ENCODE measurements at places on chromosomes 7 and 10.

GRCh38 chr10:47409171-47409865, 25.2 kb upstream of the ZNF488 start:
- DNase-seq, result no peak

DNA sequence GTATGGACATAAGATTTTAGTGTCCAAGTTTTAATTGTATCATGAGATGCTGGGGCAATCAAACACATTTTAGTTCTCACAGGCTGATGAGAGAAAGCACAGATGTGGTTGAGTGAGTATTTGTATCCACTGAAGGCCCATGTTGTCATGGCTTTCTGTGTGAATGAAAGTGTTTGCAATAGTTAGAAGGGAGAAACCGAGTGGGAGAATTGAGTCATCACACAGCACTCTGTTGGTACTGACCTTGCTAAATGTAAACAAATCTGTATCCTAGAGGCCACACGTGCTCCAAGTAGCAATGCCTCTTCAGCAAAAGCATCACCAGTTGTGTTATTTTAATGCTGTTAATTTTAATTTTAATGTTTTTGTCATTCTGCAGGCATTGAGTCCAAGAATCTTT, 121.2 kb downstream of the EMX2 start:
- DNase-seq, result no peak

- no peak for DNase-seq
Measured at GRCh38 chr10:11725912-11726311, 16.3 kb upstream of the ECHDC3 start.

DNA sequence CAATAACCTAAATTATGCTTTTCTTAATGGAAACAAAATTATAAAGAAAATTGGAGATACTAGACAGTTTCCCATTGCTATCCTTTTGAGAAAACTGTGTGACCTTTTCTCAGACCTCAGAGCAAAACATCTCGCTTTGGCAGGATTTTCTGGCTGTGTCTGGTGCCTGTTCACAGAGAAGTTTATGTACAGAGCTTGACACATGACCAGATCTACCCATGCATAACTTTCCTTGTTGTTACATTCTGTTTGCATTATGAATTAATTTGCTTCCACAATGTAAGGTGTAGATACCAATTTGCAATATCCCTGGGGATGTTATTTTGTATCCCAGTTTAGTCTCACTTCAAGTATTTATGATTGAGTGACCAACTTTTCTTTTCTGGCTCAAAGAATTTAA, 565.0 kb downstream of the XPNPEP1 start:
- DNase-seq, result no peak

DNA sequence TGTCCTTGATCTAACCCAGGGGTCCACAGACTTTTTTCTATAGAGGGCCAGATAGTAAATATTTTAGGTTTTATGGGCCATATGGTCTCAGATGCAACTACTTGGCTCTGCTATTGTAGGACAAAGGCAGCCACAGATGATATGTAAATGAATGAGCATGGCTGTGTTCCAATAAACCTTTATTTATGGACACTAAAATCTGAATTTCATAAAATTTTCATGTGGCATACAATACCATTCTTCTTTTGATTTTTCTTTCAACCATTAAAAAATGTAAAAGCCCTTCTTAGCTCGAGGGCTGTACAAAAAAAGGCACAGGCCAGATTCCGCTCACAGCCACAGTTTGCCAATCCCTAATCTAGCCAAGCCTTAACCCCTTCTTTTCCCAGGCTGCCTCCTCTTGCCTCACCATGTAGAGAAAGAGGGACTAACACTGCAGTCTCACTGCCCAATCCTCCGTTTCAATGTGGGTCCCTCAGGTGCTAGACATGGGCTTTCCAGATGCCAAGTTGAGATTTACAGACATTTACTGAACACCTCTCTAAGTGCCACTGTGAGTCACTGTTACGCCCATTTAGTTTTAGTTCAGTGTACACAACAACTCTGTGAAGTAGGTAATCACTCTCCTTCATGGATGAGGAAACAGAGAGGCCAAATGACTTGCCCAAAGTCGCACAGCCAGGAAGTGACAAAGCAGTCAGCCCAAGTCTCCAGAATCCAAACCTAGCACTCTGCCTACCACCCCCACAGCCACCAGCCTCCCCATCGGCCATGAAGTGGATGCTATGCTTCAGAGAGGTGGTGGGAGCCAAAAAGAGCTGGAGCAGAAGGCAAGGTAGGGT, 132.6 kb upstream of the PDLIM1 start:
- DNase-seq, result no peak

DNA sequence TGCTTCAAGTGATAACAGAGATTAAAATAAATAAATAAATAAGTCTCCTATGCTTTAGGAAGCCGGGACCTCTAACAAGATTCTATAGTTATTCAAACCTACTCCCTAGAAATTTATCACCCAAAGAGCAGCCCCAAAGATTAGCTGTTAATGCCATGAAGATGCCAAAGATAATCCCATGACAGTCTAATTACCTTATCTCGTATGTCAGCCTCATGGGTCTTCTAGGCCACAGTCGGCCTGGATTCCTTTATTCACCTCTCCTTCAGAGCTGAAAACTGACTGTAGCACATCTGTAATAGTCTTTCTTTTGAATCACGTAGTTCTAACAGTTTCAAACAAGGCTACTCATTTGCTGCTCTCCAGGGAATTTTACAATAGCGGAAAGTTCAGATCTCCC, 24.2 kb downstream of the COL1A2 start:
- DNase-seq, result no peak

- DNase-seq, result peak; percentile 64
Measured at GRCh38 chr10:73771722-73772280, 10.0 kb upstream of the CHCHD1 start.

DNA sequence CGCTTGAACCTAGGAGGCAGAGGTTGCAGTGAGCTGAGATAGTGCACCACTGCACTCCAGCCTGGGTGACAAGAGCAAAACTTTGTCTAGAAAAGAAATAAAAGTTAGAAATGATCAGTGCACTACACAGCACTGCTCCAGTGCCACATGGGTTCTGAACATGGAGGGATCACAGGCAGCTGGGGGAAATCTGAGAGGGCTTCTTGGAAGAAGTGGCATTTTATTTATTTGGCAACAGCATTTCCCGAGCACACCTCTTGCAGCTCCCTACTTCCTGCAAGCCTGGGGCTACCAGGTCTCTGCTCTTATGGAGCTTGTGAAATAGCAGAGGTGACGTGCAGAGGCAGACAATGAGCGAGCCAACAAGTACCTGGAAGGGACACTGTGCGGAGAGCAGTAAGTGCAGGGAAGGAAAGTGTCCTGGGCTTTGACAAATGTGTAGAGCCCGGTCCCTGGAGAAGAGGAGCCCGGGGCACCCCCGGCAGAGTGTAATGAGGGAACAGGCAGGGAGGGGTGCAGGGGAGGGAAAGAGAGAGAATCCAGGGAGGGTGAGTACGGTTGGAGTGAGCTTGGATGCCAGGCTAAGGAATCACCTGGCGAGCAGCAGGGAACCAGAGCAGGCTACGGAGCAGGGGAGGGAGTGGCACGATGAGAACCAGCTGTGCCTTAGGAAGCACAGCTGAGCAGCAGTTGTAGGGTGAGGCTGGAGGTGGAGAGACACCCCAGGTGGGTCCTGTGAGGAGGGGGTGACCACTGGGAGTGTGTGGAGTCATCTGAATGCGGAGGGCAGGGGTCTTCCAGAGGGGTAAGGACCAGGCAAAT, 104.6 kb upstream of the CTBP2 start:
- DNase-seq, result no peak

- no peak for DNase-seq
Measured at GRCh38 chr7:22597844-22598243, 97.9 kb upstream of the STEAP1B start.

DNA sequence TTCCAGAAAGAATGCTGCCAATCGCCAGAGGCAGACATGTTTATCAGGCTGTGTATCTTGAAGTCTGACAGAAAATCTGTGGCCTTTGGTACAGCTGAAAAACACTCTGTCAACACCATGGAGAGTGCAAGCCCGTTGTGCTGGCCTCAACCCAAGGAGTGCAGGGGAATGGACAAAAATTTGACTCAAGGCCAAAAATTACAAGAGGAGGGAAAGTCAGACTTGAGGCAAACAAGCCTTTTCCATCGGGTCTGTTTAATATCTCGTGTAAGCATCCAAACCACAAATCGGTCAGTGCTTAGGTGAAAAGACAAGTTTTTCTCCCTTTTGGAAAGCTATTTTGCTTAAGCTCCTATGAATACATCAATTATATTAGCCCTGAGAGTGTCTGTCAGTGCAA, 305.3 kb upstream of the NFE2L3 start:
- DNase-seq, result no peak

DNA sequence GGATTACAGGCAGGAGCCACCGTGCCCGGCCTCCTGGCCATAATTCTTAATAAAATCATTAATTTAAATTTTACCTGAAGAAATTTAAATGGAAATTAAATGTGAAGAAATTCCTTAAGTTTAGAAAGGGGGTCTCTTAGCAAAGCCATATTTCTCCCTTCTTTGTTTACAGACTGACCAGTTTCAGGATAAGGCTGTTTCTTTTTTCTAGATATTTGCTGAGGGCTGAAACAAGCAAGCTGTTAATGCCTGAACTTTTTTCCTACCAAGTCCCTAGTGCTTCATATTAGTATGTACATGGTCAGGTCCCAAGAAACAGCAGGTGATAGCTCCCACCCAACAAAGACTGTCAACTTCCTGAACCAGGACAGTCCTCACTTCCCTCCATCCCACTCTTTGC, 18.1 kb upstream of the PDIA4 start:
- DNase-seq, result no peak

DNA sequence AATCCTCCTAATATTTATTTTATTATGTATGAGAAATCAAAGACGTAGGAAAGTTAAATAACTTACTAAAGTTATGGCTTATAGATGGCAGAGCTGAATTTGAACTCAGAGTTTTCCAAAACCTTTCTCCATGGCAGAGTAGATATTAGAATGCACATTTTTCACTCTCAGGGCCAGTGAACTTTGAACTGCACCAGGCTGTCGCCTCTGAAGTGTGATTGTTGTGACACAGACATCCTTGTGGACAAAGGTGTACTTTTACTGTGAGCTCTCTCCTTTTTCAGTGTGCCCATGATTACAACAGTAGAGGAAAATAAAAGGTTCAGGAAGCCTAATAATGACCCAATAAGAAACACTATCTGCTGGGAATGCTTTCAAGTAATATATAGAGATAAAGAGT, 29.1 kb downstream of the TES start:
- DNase-seq, result no peak

- no peak for DNase-seq
Measured at GRCh38 chr7:3943779-3944520, 642.9 kb downstream of the SDK1 start.

DNA sequence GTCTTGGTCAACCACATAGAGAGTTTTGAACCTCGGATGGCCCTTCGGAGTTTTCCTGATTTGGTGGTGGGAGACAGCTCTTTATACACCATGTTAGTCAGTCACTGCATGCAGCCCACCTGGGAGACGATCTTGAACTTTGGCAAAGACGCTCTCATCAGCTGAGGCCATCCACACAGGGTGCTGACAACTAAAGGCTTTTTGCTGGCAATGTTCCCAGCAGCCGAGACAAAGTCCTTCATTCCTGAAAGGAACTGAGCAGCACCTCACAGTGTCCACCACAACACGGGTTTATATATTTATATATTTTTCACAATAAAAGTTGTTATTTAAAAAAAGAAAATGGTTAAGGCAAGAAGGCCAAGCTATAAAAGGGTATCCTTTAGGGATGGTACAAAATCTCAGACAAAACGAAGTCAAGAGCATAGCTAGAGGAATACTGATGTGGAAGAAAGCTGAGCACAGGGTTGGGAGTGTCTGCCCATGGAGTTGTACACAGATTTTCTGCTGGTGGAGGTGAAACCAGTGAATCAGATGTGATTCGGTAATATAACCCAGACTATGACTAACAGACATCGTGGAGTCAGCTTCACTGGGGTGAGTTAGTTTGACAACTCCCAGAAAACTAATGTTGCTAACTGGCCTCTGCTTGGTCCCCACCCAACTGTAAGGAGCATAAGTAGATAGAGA, 27.4 kb upstream of the CAPZA2 start:
- DNase-seq, result no peak

DNA sequence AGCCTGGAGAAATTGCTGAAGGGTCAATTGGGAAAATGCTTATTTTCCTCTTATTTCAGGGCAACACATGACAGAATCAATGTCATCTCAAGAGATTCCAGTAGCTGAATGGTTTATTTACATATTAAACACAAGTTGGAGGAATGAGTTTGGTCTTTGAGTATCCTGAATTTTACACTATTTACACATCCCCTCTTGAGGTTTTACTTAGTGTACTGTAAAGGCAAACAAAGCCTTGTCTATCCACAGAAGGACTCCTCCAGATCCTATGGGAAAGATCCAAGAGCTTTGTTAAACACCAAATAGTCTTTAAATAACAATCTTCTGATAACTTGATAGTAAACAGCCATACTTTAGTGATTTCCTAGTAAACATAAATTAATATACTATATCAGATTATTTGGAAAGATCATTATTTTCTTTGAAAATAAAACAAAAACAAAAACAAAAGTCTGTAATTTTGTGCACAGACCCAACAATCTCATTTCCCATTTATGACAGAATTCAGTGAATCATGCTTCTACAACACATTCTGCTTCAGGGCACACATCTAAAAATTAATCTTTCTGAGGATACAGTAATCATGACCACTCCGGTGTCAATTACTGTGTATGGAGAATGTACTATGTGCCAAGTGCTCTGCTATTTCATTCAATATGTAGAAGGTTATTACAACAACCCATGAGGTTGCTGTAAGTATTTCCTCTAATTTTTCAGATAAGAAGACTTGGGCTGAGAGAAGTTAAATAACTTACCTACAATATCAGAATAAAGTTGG, 575.0 kb upstream of the LRRTM3 start:
- DNase-seq, result no peak

DNA sequence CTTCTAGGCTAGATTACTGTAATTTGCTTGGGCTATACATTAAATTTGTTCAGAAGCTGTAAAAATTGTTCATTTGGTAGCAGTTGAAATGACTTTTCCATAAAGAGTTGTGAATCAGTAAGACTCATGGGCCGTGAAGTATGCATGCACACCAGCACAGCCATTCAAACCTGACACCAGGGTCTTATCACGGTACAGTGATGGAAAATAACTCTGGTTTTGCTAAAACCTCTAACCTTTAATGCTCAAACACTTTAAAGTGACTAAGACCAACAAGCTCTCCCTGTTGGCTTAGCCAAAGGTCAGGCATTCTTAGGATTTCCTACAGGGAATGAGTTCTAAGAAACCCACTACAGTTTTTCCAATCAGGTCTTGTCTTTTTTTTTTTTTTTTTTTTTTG, 11.5 kb downstream of the ARL3 start:
- DNase-seq, result no peak
